ENCODE measurements at places on chromosomes 7 and 10.

DNA sequence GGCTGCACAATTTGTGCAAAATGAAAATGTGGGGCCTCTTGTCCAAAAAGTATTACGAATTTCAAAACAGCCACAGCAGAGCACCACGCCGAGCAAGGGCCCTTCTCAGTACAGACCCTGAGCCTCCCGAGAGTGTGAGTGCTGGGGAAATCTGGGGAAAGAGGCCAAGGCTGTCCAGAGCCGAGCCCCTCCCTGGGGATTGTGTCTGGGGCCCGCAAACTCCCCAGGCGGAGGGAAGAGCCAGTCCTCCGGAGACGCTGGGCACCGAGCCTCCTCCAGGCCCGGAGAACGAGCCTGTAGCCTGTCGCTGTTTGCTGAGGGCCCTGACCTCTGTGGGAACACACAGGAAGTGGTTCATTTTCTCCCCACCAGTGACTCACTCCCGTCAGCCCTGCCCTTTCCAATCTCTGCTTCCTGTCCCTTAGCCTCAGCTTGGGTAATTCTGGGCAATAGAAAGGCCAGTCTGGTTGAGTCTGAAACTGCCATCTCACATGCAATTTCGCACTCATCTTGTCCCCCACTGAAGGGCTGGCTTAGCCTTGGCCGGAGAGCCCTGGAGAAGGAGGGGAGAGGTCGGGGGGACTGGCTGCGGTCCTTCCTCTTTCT is 19.5 kb upstream of the GNA12 start:
- DNase-seq: peak; percentile 59

- no peak for DNase-seq
Measured at GRCh38 chr7:50281680-50282445, 22.7 kb upstream of the IKZF1 start.

- no peak for DNase-seq
Measured at GRCh38 chr10:78529262-78529661, 495.6 kb downstream of the RPS24 start.

DNA sequence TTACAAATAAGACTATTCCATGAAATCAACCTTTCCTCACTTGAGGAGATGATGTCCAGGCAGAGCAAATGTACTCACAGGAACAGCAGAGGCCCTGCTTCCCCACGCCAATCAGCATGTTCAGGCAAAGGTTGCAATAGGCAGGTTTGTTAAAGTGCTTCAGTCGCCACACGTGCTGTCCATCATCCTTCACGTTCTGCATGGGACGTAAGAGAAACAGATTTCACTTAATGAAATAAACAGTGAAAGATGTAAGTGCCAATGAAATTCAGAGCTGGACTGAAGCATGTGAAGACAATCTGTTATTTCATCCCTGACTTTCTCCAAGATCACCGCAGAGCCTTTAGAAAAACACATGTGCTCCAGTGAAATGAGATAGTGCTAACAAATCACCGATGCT is 217.4 kb downstream of the DGKB start:
- DNase-seq: no peak

DNA sequence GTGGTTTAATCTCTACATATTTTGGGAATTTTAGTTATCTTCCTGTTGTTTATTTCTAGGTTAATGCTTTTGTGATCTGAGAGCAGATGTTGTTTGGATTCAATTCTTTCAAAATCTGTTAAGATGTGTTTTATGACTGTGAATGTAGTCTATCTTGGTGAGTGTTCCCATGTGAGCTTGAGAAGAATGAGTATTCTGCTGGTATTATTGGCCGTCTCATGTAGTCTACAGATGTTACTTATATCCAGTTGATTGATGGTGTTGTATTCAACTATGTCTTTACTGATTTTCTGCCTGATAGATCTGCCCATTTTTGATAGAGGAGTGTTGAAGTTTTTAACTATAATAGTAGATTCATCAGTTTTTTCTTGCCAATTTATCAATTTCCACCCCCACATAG is 141.4 kb upstream of the FOXP2 start:
- no peak for DNase-seq

DNA sequence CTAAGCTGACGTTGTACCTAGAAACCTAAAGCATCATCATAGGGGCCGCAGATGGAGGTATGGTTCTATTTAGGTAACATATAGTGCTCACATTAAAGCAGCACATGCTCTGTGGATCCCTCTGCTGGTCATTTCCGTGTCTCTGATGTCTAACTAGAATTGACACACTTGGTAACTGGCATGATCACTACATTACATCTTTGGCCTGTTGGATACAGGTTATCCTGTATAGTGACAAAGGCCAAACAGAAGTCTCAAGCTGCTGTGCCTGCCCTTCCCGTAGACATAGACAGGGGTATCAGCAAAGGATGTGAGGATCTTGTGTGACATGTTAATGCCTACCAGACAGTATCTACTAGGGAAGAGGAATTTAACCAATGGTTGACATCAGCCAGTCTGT is 51.2 kb downstream of the KIF5B start:
- no peak for DNase-seq

DNA sequence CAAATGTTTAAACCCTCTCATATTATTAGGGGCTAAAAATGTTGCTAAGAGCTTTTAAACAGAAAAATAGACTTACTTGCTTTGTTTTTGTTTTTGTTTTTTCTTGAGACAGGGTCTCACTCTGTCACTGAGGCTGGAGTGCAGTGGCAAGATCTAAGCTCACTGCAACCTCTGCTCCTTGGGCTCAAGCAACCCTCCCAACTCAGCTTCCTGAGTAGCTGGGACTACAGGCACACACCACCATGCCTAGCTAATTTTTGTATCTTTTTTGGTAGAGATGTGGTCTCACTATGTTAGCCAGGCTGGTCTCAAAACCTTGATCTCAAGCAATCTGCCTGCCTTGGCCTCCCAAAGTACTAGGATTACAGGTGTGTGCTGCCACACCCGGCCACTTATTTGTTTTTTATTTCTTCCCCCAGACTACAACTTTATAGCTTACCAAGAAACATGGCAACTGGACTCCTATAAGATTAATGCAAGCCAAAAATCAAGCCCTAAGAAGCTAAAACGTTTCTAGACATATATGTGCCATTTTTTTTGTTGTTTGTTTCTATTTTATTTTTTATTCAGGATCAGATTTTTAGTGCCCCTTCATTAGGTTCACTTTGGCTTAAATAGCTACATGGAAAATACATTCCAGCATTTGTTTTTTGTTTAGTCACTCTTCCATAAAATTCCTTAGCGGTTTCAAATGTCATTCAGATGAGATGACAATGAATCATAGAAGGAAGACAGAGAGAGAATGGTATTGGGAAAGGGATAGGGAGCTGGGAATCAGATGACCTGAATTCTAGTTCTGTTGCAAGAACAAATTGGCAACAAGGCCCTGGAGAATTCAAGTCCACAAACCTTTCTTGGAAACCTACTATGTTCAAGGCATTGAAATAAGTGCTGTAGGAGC is 163.4 kb upstream of the MKLN1 start:
- DNase-seq: no peak

GRCh38 chr7:83925860-83926259 is 268.7 kb downstream of the SEMA3A start:
- no peak for DNase-seq

GRCh38 chr7:76201732-76202665 is at the start of gene SRRM3:
TSS of gene SRRM3 (plus strand) at chr7:76201896. CDS start at chr7:76235067, 33,171 bp downstream.
- no peak for DNase-seq

- no peak for DNase-seq
Measured at GRCh38 chr7:121557034-121557892, 161.2 kb upstream of the FAM3C start.

DNA sequence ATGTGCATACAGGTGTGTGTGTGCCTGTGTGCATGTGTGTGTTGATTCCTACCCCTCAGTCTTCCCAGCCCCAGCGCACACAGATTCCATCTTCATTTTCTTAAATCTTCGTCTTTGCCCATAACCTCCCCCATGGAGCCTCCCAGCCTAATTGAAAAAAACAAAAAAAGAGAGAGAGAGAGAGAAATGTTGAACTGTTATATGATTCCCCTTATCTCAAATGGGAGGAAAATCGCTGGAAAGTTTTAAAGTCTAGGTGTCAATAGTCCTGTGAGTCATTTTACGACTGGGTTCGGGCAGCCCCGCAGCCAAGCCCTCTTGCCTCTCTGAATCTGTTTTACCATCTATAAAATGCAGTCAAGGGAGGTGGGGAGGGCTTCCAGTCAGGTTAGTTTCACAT is 60.9 kb downstream of the SPOCK2 start:
- DNase-seq: no peak

GRCh38 chr10:6124666-6125065 is 35.8 kb downstream of the RBM17 start:
- DNase-seq: no peak

DNA sequence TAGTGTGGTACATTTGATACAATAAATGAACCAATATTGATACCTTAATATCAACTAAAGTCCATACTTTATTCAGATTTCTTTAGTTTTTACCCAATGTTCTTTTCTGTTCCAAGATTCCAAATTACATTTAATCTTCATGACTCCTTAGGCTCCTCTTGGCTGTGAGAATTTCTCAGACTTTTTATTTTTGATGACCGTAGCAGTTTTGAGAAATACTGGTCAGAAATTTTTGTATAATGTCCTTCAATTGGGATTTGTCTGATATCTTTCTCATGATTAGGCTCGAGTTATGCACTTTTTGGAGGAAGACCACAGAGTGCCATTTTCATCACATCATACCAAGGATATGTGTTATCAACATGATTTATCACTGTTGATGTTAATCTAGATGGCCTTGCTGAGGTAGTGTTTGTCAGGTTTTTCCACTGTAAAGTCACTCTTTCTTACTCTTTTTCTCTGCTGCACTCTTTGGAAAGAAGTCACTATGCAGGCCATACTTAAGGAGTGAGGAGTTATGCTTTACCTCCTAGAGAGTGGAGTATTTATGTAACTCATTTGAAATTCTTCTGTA is 12.9 kb upstream of the ENTPD1 start:
- DNase-seq: no peak

- no peak for DNase-seq
Measured at GRCh38 chr10:128712661-128713400, 586.6 kb upstream of the MKI67 start.

DNA sequence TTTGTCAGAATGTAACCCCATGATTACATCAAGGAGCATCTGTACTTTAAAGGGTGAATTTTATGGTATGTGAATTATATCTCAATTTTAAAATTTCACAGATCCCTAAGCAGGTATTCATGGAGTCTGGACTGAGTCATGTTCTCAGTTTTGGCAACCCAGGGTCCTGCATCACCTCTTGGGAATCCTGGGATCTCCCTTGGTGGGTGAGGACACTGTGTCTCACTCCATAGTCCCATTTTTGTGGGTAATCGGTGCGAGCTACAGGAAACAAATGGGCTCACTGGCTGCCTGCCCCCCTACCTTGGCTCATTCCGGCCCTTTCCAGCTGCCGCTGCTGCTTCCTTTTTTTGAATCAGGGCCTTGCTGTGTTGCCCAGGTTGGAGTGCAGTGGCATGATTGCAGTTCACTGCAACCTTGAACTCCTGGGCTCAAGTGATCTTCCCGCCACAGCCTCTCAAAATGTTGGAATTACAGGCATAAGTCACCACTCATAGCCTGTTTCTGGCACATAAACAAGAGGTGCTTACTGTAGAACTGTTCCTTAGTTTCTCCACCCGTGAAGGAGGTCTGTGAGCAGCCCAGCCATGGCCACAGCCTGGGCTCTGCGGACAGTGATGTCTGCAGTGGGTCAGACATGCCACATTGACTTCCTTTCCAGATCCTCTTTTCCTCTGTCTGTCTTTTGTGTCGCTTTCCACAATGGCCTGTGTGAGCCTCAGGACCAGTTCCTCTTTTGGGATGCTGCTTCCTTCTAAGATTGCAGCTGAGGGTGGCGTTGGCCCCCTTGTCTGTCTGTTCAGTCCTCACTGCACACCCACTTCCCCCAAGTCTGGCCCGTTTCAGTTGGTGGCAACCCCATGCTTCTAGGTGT is 14.5 kb downstream of the PALD1 start:
- no peak for DNase-seq

- no peak for DNase-seq
Measured at GRCh38 chr10:29555746-29556481, 78.9 kb downstream of the SVIL start.

DNA sequence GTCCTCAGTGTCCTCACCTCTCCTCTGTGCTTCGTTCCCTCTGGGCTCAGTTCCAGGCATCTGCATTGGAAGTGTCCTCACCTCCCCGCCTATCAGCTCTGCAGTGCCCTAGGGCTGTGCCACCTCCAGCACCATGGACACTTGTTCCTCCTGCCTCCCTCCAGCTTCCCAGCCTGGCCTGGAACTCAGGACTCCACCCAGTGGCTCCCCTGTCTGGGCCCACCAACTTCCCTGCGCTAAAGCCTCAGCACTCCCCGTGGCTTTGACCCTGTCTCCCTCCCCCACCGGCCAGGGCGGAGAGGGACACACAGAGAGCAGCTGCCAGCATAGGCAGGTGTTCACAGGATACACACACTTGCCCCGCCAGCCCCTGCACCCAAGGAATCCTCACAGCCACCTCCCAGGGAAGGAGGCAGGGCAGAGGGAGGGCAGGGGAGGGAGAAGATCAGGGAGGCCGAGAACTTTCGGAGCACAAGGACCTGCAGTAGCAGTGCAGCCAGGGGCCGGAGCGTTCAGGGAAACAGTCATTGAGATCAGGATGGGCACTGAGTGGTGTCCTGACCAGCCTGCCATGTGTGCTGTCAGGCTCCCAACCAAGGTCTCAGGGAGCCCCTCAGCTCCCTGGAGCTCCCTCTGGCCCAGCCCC is 31.3 kb downstream of the ANXA8 start:
- DNase-seq: no peak

GRCh38 chr7:67313213-67313612 is 316.6 kb downstream of the TYW1 start:
- no peak for DNase-seq

DNA sequence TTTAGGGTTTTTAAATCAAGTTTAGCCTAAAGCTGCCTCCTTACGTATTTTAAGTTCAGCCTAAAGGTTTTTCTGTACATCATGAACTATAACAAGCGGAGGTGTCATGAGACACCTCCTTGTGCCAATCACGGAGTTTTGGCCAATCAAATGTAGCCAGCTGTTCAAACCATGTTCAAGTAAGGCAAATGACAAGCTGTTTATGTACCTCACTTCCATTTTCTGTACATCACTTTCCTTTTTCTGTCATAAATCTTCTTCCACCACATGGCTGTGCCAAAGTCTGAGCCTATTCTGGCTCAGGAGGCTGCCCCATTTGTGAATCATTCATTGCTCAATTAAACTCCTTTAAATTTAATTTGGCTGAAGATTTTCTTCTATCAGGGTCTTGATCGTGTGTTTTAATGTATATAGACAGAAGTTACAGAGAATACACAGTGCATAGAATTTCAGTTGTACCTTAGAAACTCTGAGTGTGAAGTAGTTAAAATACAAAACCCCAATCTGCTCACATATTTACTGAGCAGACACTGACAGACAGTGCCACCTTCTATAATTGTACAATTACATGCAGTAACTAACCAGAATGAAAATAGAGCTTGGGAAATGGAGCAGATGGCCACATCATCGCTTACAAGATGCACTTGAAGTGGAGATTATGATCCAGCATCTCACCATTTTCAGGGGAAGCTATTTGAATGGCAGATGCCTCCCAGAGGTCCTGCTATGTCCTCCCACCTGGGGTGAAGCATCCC is 76.9 kb upstream of the LANCL2 start:
- no peak for DNase-seq

GRCh38 chr10:43904301-43904700 is 255.6 kb upstream of the ZNF32 start:
- DNase-seq: no peak

GRCh38 chr10:71590781-71591350 is 128.7 kb downstream of the C10orf105 start:
- no peak for DNase-seq

Measured in thoracic aorta (tissue), 2 donors.